ENCODE measurements at places on chromosomes 11 and 22. TPM values are rescaled to one million over a fixed set of nuclear protein-coding genes. Genes with fewer than 3 reads are reported as not detected.

Gene EHF
- not detected for total RNA-seq

- no peak for DNase-seq
These were observed 39.3 kb upstream of the MYO18B start for GRCh38 chr22:25702571-25703167.

GRCh38 chr22:35218079-35218478 is 39.2 kb upstream of the HMGXB4 start:
- no peak for DNase-seq

- DNase-seq = no peak
These were observed 3.5 kb upstream of the ZP1 start for GRCh38 chr11:60863550-60864521.

DNA sequence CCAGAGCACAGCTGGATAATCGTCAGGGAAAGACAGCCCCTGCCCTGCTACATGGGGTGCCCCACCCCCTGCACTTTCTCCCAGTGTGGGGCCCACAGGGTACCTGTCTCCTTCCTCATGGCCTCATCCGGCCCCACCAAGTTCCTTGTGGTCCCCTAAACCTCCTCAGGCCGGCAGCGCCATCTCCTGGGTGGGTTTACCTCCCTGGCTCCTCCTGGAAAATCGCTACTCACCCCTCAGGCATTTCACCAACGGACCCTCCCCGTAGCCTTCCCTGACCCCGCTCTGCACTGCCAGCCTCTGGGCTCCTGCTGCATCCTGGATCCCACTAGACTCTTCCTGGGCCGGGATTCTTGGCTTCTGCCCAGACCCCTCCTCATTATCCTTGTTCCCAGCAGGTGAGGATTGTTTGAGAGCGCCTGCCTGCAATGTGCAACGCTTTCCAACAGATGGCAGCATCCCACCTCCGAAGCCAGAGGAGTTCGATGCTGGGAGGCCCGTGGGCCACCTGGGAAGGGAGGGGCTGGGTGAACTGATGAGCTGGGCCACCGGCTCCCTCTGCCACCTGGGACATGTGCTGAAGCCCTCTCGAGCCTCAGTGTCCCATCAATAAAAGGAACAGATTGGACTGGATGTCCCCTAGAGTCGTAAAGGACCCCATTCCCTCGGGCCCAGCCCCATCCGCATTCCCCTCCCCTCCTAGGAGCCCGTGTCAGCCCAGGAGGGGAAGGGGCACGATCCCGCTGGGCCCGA is 44.2 kb upstream of the TTLL12 start:
- no peak for DNase-seq

DNA sequence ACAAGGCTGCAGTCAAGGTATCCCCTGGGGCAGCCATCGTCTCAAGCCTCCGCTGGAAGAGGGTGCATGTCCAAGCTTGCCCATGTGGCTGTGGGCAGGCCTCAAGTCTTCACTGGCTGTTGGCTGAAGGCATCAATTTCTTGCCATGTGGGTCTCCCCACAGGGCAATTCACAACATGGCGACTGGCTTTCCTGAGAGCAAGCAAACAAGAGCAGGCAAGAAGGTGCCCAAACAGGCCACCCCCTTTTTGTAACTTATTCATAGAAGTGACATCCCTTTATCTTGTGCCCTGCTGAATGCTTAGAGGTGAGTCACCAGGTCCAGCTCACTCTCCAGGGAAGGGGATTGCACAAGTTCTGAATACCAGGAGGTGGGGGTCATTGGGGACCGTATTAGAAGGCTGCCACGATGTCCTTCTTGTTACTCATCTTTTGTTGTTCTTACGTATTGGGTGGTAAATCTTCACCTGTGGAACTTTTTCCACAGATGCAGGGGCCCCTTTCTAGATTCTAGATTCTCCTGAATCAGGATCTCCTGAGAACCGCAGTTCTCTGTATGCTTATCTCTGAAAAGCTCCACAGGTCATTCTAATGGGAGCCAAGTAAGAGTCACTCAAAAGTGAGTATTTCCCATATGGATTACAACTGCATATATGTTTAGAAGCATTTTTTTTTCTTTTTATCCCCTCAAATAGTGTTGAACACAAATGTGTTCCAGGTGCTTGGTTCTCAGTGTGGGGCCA is 44.2 kb upstream of the MICAL2 start:
- DNase-seq = no peak

DNA sequence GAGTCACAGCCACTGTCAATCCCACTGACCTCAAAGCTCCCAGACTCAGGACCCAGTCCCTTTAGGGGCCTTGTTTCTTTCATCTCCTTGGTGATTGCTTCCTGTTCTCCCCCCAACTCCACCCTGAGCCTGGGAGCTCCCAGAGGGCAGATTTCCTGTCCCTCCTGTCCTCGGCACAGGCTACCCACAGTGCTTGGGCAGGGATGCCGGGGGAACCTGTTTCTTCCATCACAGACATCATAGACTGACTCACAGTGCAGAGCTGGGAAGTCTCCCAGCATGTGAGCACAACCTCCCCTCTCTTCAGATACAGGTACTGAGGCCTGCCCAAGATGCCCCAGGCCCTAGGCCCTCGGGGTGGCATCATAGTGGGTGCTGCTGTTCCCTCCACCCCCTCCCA is 16.6 kb downstream of the TRIM29 start:
- no peak for DNase-seq

- no peak for DNase-seq
These were observed 202.5 kb downstream of the TBC1D22A start for GRCh38 chr22:46964773-46965550.
